AG09319 (cell line): ENCODE measurements at places on chromosomes 13 and 19.

- DNase-seq = no peak
These were observed 31.2 kb downstream of the CEBPG start for GRCh38 chr19:33404506-33405253.

DNA sequence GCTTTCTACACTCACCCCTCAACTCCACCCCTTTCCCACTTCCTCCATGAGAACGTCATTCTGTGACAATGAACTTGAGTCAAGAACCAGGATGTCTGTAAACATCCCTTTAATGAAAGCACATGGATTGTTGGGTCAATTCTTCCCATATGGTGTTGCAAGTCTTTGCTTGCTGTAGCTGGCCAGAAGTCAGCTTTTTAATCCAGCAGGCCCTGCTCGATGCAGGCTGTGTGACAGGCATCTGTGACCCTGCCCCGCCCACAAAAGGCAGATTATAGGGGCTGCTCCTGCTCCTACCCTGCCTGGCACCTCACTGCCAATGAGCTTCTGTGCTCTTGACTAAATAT lies 78.0 kb downstream of the STARD13 start:
- peak; percentile 95 for DNase-seq

DNA sequence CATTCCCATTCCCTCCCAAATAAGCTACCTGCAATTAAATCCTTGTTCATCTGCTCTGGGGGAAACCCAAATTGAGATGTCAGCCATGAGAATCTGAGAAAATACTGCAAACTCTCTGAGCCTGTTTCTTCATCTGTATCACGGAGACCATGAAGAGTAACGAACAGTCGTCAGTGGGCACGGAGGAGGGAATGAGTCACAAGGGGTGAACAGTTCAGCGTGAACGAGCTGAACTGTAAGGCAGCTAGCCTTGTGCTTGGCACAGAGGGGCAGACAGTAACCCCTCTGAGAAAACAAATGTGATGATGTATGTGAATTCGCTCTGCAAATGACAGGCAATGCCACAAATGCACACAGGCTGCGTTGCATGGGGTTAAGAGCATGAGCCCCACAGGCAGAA lies 288.7 kb downstream of the FOXO1 start:
- no peak for DNase-seq

GRCh38 chr19:45927565-45928261 lies 13.1 kb upstream of the NANOS2 start:
- DNase-seq = peak; percentile 51

DNA sequence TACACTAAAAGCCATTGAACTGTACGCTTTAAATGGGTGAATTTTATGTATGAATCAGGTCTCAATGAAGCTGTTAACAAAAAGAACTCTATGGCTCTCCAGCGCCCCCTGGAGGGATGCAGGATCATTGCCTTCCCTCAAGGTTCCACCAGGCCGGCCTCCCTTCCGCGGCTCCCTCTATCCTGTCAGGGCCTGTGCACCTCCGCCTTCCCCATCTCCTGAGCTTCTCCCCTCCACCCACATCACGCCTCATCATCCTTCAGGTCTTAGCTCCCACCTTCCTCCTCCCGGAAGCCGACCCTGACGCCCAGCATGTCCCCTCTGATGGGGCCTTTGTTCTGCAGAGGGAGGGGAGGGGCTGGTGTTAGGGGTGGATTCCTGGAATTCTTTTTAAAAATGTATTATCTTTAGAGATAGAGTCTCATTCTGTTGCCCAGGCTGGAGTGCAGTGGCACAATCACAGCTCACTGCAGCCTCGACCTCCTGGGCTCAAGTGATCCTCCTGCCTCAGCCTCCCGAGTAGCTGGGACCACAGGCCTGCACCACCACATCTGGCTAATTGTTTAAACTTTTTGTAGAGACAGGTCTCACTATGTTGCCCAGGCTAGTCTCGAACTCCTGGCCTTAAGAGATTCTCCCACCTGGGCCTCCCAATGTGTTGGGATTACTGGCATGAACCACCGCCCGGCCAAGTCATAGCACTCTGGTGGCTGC lies 27.7 kb downstream of the MEIS3 start:
- DNase-seq = peak; percentile 31

DNA sequence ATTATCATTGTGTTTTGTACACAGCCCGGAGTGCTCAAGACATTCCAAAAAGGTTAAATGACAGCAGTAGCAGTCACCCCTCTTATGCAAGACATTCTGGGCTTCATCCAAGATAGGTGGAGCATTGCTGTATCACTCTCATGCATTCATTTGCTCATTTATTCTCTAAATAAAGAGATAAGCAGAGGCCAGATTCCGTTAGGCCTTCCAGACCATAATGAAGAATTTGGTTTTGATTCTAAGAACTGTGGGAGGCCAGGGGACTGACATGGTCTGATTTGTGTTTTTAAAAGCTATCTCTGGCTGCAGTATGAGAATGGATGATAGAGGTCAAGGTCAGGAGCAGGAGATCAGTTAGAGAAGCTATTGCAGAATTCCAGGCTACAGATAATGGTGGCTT lies 145.8 kb downstream of the KCNRG start:
- DNase-seq = peak; percentile 5
